Stimulated activated CD4-positive, alpha-beta T cell treated with anti-CD3 and anti-CD28 coated beads, Interleukin-4, amount 100 ng/mL, for 1 hour (primary cell): ENCODE measurements at places on chromosomes 5 and 9.

- DNase-seq, result no peak
Measured at GRCh38 chr9:20997503-20998076, 33.9 kb downstream of the HACD4 start.

DNA sequence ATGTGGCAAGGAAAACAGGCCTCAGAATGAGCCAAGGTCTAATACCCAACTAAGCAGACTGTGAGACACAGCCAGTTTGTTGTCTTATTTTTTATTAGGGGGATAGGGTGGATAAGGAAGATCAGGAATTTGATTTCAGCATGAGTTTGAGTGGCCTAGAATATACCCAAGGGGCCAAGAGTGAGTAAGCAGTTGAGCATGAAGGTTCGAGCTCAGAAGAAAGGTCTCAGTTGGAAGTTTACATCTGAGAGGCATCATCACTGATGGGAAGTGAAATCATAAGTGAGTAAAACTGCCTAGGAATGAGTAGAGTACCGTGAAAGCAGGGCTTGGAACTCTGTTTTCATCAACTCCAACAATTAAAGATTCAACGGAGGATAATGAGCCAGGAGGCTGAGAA, 12.6 kb downstream of the PSMD5 start:
- no peak for DNase-seq

DNA sequence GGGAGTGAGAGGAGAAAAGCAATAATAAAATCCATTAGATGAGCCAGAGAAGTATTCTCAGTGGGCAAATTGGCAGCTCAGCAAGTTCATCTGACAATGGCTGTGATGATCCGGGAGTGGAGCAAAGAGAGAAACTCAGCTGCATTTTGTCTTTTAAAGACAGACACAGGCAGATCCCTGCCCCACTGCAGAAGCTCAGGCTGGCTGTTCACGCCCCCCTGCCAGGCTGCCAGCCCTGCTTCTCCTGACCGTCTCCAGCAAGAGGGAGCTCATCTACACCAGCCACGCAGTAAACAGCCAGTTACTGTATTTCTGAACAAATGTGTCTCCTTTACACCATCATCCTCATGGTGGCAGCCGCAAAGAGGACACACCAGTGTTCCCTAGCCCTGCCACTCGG, 114.3 kb upstream of the SARDH start:
- DNase-seq, result no peak

DNA sequence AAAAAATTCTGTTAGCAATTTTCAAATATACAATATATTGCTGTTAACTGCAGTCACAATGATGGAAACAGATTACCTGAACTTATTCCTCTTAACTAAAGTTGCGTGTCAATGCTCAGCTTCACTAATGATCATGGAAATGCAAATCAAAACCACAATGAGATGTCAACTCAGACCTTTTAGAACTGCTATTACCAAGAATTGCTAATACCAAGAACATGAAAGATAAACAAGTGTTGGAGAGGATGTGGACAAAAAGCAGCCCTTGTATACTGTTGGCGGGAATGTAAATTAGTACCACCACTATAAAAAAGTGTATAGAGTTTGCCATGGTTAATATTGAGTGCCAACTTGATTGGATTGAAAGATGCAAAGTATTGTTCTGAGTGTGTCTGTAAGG, 1409.7 kb upstream of the CDH18 start:
- DNase-seq, result no peak

DNA sequence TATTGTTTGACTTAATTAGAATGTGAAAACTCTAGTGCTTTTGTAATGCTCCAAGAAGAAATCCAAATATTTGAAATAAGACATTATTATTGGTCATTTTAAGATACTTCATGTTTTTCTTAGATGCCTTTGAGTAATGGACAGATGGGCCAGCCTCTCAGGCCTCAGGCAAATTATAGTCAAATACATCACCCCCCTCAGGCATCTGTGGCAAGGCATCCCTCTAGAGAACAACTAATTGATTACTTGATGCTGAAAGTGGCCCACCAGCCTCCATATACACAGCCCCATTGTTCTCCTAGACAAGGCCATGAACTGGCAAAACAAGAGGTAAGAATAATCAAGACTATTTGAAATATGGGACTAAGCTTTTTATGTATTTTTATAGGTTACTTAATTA, 69.2 kb upstream of the SREK1 start:
- DNase-seq, result no peak

DNA sequence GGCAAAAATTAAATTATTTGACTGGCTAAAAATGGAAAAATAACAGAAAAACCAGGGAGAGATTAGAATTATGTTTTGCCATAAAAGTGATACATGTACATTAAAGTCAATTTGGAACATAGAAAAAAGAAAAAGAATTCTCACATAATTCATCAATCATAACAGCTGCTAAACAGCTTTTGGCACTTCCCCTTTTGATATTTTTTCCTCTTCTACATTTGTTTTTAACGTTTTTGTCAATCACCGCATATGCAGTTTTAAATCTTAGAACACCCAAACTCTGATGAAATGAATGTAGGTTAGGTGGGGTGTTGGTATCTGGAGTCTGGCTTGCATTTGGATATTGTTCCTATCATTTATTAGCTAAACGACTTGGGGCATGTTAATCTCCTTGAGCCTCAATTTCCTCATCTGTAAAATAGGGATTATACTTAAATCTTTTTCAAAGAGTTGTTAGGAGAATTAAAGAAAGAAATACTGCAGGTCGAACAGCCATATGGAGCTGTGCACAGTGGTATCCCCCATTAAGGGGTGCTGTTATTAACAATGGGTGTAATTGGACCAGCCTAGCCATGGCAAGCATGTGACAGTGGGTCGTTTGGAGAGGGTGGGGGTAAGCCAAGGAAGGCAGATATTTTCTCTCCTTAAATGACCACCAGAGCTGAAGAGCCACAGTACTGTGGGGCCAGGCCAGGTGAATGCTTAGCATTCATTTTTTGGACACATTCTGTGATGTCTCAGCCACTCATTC, 22.6 kb downstream of the NPR3 start:
- no peak for DNase-seq

- DNase-seq, result no peak
Measured at GRCh38 chr5:149108651-149109280, 32.5 kb upstream of the ABLIM3 start.

DNA sequence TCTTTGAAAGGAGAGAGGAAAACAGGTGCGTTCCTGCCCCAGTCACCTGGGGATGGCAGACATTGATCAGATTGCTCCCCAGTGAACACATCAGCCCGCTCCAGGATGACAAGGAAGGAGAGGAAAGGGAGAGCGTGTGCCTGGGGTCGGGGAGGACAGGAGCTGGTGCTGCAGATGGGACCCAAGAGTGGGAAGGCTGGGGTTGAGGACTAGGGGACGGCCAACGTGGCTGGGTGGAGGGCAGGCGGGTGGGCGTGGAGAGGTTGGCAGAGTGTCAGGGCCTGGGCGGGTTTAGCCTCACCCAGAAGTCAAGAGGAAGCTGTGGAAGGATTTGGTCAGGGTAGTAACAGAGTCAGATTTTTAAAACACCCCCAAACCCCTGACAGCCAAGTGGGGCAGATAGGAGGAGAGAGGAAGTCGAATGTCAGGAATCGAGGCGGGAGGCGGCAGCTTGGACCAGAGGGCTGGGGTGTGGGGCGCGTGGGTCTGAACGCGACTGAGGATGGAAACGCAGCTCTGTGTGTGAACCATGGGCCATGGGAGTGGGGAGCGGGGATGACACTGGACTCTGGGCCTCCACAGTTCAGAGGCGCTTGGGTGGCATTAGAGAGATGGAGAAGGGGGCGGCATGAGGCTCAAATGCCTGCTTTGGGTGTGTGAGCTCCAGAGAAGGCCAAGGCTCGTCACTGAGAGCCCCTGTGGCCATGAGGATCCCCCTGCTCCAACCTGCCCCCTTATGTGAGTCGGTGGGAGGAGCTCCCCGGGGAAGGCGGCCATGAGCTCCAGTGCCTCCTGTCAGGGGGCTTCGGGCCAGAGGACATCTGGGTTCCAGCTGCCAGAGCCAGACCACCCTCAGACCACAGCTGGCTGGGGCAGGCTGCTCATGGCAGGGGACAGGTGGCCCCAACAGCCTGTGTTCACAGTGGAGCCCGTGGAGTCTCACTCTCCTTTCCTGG, 24.6 kb downstream of the LAMC3 start:
- no peak for DNase-seq

- no peak for DNase-seq
Measured at GRCh38 chr5:53260446-53260845, 150.9 kb upstream of the MOCS2 start.

DNA sequence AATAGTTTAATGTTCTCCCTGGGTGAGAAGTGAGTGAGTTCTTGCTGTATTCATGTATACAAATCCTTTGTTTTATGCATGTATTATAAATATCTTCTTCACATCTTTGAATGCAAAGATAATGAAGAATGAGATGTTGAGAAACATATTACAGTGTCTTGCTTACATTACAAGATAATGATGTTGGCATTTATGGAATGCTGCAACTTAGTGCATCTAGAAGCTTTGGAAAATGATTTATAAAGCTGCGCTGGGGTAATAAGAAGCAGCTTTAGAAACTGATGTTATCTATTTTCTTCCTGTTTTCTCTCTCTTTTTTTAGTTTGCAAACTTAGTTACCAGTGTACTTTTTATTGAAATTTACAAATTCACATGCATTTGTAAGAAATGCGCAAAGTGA, 673.4 kb downstream of the KCTD16 start:
- DNase-seq, result no peak

GRCh38 chr5:124724357-124725039, 21.9 kb downstream of the ZNF608 start:
- DNase-seq, result no peak

DNA sequence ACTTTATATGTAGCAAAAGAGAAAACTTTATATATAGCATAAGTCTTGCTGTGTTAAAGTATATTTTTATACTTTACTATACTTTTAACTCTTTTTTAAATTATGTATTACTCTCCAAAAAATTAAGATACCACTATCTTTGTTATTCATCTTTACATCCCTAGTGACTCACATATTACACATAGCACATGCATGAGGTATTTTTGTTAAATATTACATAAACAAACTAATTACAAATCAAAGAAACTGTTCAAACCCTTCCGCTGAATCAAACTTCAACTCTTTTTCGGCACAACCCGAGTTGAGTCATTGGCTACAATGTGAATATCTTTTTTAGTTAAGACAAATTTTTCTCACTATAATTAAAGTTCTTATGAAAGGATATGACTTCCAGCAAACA, 32.1 kb downstream of the NADK2 start:
- DNase-seq, result no peak

GRCh38 chr5:90263102-90263820, 146.3 kb downstream of the CETN3 start:
- no peak for DNase-seq

DNA sequence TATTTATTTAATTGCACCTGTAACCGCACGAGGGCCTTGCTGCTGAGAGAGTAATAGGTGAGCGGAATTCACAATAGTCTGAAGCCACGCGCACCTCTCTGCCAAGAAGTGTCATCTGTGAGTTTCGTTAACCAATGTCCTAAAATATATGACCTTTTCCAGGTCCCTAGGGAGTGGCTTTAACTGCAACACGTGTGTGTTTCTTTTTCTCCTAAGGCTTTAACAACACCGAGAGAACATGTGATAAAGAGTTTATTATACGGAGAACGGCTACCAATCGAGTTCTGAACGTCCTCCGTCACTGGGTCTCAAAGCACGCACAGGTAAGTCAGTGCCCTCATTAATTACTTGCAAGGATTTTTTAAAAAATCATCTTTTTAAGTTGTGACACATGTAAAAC, 53.2 kb upstream of the CKMT2 start:
- DNase-seq, result no peak

GRCh38 chr9:136533775-136534157, 12.1 kb downstream of the NOTCH1 start:
- peak; percentile 76 for DNase-seq

GRCh38 chr9:132242621-132243155, 80.8 kb downstream of the NTNG2 start:
- DNase-seq, result no peak

DNA sequence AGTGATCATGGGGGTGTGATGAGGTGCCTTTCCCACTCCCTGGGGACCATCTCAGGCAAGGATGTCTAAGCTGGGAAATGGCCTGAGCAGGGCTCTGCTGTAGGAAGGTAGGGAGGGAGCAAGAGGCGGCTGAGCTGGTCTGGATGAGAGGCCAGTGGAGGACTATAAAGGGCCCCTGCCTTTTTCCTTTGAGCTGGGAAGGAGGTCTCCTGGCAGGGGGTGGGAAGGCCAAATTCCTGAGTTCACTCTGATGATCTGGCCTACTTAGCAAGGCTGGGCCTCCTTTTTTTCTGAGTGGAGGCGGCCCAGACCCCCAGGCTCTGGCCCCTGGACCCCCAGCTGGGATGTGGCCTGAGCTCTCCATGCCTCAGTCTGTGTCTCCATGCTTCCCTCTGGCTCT, 14.3 kb upstream of the PITX1 start:
- DNase-seq, result no peak

GRCh38 chr5:102666164-102666946, 88.8 kb upstream of the PAM start:
- no peak for DNase-seq

DNA sequence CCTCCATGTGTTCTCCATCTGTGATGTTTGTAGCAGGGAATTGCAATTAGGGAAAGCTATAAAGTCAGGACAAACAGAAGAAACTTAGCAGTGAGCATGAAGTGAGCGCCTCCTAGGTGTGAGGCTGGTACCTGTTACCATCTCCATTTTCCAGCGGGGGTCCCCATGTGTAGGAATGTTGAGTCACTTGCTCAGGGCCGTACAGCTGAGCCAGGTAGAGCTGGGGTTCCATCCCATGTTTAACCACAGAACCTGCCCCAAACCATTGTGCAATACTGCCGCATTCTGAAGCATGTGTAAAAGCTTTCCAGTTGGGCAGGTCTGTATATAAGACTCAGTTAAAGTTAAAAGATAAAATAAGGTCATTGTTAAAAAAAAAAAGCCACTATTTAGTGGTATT, 62.7 kb downstream of the NDFIP1 start:
- no peak for DNase-seq

GRCh38 chr5:17714186-17714585, 79.9 kb downstream of the TAF11L14 start:
- DNase-seq, result no peak

- no peak for DNase-seq
Measured at GRCh38 chr5:20351849-20352248, 363.8 kb upstream of the CDH18 start.

DNA sequence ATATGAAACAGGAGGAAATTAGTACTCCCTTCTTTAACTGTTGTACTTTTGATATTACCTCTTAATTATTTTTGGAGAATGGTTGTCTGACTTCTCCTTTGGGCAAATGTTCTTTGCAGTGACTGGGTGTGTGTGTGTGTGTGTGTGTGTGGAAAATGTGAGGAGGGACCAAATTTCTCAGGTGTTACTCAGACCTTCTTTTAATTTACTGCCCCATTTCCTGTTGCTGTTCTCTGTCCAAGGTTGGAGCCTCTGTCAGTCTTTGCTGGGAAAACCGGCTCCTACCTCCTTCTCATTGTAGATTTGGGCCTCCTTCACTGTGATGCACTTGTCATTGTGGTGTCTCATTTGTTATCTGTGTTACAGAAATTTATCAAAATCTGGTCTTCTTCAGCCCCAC, 68.4 kb downstream of the PBX3 start:
- DNase-seq, result no peak

GRCh38 chr5:159003045-159004030, 96.4 kb downstream of the EBF1 start:
- no peak for DNase-seq
